NCI-H2081 treated with DMSO at 0.1 percent for 48 hours (cell line): ENCODE measurements at places on chromosomes 3 and 15.

- no peak for DNase-seq
Observed at GRCh38 chr3:6770397-6770690, 90.6 kb upstream of the GRM7 start.

DNA sequence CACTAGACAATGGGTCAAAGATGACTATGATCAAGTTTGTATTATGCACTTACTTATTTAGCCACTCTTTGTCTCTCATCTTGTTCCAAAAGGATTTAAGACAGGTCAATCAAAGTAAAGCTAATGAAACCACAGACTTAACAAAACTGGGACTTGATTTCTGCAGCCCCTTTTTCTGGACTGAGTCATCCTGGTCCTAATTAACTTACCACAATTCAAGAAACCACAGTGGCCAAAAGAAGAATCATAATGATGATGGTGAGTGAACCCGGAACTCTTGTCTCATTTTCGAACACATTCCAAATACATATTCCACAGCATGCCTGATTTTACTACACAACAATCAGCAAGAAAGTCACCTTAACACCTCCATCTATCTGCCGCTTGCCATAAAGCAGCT, 1333.0 kb downstream of the ROBO1 start:
- DNase-seq, result no peak

GRCh38 chr15:72482275-72482674, 8.1 kb downstream of the ARIH1 start:
- DNase-seq, result no peak

- DNase-seq, result no peak
Observed at GRCh38 chr15:83248151-83249029, 36.1 kb downstream of the BNC1 start.

- no peak for DNase-seq
Observed at GRCh38 chr3:195896361-195897080, 11.8 kb downstream of the TNK2 start.

DNA sequence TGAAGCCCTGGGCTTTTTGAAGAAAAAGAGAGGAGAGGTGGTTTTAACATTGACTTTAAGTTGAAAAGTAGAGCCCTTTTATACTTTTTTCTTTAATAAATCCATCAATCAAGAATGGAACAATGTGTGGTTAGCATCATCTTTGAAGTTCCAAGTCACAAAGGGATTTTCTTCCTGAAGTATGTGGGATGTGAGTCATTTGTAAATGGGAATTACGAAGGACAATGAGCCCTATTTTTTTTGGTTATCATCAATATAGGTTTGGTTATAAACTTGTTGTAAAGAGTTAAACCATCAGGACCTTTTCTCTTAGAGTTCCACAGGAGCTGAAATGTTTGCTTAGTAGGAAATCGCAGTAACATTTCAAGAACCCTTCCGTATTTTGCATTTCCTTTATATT, 38.3 kb downstream of the PIK3CA start:
- DNase-seq, result no peak

DNA sequence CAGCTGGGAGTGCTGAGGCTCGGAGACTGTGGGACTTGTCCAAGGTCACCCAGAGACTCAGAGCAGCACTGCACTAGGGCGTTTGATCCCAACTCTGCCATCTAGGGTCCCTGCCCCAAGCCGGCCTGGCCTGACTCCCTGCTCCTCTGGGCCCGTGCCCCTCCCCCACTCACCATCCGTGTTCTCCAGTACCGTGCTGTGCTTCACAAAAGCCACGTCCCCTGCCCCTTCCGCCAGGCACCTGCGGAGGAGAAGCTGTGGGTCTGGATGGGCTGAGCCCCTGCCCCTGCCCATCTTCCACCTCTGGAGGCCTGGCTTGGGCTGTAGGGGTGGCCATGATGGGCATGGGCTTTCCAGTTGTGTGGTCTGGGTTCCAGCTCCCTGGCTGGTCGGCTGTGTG, 8.4 kb downstream of the MELTF start:
- no peak for DNase-seq

GRCh38 chr3:117304681-117305080, 595.1 kb downstream of the TUSC7 start:
- no peak for DNase-seq

- DNase-seq, result no peak
Observed at GRCh38 chr15:71366926-71367325, 251.7 kb downstream of the THSD4 start.

DNA sequence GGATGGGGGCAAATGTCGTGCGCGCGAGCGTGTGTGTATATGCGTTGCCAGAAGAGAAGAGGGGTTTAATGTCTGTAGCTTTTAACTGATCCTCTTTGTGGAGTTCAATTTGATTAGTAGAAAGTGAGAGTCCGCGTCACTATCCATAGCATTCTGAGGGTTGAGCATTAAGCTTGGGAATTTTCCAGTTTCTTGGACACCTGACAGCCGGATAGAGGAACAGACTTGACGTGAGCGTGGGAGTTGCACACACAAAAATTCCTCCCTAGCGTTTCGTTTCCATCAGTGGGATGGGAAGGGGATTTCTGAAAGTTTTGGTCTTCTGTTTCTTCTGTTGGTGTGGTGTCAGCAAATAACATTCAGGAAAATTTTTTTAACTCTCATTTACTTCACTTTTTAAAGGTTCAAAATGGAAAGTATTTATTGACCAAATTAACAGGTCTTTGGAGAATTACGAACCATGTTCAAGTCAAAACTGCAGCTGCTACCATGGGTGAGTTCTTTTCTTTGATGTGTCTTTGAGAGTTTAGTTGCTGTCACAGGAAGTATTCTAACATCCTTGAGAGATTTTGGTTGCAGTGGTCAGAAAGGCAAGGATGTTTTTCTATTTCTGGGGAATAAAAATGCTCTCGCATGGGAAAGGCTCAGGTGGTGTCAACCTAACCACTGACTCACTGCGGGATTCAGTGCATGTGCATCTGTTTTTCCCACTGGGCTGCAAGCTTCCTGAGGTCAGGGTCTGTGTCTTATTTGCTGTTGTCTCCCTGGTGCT, 841 bp downstream of the POGLUT1 start:
- DNase-seq, result no peak

DNA sequence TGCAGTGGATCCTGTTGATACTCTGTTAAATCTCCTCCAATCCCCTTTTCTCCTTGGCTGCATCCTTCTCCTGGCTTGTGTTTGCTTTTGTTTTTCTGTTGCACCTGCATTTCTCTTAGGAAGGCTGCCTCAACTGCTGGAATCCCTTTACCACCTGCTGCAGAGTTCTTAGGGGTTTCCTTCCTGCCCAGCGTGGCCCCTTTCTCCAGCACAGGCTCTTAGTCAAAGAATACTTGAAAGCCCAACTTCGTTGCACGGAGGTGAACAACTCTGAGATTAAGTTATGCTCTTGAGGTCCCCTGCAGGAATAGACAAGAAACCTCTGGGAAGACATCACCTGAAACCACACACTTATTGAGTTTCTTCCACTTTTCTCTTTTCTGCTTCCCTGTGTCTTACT, 121.6 kb upstream of the GRM7 start:
- DNase-seq, result no peak

DNA sequence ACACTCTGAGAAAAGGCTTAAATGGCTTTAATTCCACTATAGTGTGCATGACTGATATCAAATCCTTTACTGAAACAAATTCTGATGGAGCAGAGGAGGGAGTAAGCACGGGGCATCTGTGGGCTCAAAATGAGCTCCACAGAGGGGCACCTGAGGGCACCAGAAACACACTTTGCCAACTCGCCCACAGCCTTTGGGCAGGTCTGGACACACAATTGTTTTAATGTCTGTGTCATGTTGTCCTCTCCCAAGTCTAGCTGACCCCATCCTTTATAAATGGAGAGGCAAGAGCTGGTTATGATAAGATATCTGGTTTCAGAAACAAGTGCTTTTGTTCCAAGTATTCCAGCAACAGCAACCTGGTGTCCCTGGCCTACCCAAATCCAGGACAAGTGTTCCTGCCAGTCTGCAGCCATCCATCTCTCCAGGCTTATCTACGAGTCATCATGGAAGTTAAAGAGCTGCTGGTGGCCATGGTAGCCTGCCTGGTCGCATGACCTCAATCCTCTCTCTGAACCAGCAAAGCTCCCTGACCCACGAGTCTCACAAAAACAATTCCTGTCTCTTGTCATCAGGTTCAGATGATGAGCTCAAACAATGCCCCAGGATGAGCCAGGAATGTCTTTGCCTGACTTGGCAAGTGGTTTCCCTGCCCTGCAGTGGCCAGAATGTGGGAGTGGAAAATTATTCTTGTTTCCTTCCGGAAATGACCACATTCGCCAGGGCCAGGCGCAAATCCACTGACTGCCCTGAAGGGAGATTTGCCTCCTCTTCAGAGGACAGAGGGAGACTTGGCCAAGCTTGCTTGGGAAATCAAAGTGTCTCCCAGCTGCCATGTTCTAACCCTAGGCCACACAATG, 64.4 kb upstream of the TPM1 start:
- DNase-seq, result no peak

GRCh38 chr15:93331545-93332167, 242.6 kb upstream of the RGMA start:
- DNase-seq, result no peak

DNA sequence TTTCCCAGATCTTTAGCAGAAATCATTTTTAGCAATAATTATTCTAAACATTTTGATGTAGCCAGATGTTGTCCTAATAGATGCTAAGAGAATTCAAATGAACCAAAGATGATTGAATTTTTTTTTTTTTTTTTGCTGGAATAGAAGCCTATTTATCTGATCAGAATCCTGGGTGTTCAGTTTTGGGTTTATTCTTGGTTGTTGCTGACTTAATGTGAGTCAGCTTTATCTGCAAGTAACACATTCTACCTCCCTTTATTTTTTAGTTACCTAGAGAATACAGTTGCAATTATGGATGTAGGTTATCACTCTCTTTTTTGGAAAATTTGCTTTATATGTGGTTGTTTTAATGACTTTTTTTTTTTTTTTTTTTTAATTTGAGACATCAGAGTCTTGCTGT, 6.4 kb downstream of the CEP97 start:
- no peak for DNase-seq

GRCh38 chr15:72231833-72232478, 966 bp upstream of the PKM start:
- DNase-seq, result no peak

DNA sequence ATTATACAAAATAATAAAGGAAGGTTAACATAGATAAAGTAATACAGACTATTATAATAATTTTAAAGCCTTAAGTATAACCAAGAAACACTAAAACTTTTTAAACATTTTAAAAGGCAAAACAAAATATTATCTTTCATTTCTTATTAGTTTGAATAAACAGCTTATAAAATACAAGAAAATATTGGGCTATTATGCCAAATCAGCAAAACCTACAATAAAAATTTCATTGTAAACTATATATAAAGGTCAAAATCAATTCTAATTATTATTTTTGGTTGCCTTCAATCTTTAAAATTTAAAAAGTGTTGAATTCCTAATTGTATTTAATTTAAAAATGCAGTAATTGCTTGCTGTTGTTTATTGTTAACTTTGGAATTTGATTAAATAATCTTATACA, 430.0 kb downstream of the ROBO1 start:
- DNase-seq, result no peak

DNA sequence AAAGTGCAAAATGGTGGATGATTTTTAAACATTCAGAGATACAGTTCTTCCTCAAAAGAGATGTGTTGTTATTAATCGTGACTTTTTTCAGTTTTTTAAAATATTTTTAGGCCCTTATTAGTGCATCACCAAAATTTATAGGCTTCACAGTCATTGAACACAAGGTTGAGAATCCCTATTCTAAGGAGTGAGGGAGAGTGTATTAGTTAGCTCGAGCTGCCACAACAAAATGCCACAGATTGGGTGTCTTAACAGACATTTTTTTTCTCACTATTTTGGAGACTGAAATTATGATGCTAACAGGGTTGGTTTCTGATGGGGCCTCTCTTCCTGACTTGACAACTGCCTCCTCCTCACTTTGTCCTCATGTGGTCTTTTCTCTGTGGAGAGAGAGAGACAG, 145.9 kb upstream of the TPRG1 start:
- DNase-seq, result no peak

GRCh38 chr3:70999730-71000129, 583.8 kb downstream of the FOXP1 start:
- DNase-seq, result no peak

GRCh38 chr3:4512895-4513616, 19.9 kb downstream of the ITPR1 start:
- DNase-seq, result no peak

DNA sequence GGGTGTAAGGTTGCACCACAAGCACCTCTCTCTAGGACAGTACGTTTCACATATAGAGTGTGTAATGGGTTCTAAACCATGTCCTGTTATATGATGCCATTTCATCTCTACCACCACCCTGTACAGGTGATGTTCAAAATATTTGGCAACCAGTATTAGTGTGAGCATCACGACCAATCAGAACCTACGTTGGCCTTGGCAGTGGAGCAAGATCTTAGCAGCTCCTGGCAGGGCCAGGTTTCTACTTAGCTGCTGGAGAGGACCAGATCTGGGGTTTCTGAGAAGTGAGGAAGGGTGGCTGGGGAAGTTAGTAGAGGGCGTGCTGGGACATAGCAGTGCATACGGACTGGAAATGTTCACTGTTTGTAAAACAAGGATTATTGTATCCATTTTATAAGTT, 23.1 kb upstream of the MITF start:
- no peak for DNase-seq

- DNase-seq, result no peak
Observed at GRCh38 chr3:185175370-185175987, 22.6 kb upstream of the C3orf70 start.

DNA sequence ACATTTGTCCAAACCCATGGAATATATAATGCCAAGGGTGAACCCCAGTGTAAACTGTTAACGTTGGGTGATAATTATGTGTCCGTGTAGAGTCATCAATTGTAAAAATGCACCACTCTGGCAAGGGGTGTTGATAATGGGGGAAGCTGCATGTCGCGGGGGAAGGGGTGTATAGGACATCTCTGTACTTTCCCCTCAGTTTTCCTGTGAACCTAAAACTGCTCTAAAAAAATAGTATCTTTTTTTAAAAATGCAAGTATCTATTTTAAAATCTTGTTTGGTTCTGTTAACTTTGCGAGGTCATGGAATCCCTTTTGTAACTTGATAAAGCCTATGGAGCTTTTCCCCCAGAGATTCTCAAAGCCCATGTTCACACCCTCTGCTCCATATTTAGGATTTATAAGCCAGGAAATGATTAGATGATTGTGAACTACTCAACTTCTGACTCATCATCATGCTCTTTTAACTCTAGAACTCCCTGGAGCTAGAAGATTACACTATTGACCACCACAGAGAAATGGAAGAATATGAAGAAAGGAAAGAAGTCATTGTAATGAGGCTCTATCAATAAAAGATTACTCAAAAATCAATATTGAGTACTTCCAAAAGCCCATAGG, 56.1 kb upstream of the C3orf49 start:
- DNase-seq, result no peak
